ENCODE measurements at places on chromosomes 2 and 18.

- DNase-seq: no peak
Observed at GRCh38 chr2:41847744-41848441, 199.9 kb upstream of the PKDCC start.

GRCh38 chr18:3262234-3263131, 550 bp downstream of the MYL12B start:
- DNase-seq: no peak

DNA sequence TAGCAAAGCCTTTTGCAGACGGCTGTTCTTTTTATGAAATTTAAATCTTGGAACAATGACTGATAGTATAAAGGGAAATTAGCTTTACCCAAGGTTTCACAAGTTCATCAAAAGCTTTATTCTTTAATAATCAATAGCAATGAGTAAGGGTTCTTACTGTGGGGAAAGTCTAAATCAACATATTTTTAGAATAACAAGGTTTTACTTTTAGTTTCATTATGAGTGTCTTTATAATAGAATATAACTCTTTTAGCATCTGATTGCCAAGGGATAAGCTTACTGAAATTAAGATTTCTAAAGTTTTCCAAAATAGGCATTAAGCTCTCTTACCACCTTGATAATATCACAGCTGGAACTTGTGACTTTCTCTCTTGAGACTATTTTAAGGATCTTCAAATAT, 1489.7 kb downstream of the LRP1B start:
- no peak for DNase-seq

DNA sequence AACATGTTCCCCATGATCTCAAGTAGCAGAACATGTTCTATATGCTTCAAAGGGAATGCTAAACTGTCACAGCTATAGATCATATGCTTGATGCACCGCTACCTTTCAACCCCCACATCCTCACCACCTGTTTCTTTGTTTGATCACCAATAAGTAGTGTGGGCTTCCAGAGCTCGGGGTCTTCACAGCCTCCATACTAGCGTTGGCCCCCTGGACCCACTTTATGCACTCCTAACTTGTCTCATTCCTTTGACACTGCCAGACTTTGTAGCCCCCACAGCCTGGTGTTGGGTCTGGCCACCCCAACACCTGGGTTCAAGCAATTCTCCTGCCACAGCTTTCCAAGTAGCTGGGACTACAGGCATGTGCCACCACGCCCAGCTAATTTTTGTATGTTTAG, 11.6 kb upstream of the RBM44 start:
- DNase-seq: no peak

- DNase-seq: no peak
Observed at GRCh38 chr18:22831441-22831904, 101.7 kb upstream of the RBBP8 start.

- no peak for DNase-seq
Observed at GRCh38 chr2:72673279-72673678, 152.6 kb downstream of the EXOC6B start.

DNA sequence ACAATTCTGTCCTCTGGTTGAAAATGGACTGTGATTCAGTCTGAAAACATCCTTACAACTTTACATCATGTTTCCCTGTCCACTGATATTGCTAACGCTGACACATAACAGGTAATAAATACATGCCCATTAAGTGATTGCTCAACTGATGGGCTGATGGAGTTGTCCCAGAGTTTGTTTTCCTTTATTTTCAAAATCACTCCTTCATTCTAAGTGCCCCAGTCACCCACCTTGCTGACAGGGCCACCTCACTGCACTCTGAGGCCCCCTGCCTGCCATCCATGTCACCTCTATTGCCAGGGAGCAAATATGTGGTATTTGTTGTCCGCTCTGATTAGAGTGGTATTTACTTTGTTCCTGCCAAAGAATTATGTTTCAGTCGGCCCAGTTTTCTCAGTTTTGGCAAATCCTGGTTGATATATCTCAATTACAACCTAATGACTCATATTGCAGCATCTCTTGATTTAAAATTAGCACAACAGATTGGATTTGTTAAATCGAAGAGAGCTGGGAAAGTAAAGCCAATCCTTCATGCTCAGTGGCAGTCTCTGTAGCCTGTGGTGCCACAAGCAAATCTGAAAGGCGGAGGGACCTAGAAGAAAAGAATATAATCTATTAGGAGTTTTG, 105.1 kb downstream of the RDH14 start:
- no peak for DNase-seq

- DNase-seq: no peak
Observed at GRCh38 chr18:9096685-9097084, 5.8 kb upstream of the NDUFV2 start.

DNA sequence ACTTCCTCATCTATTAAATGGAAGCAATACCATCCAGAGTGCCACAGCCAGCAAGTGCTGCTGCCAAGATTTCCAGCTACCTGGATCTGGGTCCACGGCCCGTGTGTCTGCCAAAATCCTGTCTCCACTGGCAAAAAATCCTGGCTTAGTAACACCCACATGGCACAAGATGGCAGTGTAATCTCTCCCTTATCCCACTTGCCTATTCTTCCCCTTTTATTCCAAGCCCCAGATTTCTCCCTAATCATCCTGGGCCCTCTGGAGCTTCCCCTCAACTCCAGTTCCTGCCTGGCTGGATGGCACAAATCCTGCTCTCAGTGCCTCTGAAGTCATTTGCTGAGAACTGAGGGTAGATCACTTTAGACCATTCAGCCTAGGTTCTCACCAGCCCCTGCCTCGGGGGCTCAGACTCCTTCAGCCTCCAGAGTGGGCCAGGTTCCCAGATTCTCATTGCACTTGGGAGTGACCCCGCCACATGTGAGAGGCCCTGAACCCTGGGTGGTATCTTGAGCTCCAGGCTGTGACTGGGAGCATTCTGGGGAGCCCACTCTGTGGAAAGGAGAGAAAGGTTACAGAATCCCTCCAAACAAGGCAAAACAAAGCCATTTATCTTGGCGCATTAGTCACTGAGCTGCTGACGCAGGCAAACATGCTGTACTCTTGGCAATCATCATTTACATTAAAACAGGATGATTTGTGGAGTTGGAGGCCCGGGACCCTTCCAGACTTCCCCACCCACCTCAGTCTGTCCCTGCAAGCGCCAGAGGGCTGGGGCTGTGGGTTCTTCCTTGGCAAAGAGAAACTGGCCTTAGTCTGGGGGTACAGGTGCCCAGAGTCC, 325.8 kb downstream of the DYSF start:
- no peak for DNase-seq

DNA sequence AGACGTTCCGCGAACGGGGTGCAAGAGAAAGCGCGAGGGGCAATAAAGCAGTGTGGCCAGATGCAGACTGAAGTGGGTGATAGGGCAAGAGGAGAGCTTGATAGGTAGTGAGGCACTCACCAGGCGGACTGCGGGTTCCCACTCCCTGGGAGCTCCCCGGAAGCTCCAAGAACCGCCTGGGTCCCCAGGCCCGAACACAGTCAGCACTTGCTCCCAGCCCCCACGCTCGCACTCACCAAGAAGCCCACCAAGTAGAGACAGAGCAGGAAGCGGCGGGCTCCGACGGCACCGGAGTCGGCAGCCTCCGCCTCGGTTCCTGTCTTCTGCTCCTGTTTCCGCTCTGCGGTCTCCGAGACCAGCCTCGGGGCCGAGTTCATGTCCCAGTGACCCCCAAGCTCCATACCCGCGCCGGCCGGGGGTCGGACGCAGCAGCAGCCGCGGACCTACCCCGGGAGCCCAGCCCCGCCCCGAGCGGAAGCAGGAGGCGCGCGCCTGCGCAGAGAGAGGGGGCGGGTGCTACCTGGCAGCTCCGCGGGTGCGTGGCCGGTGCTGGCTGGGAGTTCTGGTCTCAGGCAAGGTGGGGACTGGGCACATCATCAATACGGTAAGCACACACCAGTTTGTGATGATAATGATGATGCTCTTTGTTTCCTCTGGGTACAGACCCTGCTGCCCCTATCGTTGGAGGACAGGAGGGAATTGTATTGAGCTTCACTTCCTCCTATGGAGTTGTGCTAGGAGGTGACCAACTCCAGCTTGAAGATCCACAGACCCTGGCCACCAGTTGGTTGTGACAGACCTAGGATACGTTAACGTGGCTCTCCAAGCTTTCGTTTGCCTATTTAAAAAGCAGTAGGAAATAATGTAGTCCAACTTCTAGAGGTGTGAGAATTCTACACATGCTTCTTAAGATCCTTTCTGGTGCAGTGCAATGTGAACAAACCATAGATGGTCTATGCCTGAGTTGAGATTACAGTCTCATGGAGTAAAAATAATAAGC, 25.1 kb upstream of the TMEM182 start:
- peak; percentile 73 for DNase-seq

GRCh38 chr2:238895361-238895882, 47.5 kb downstream of the TWIST2 start:
- no peak for DNase-seq

GRCh38 chr2:205133544-205133943, 548.8 kb upstream of the NRP2 start:
- no peak for DNase-seq

DNA sequence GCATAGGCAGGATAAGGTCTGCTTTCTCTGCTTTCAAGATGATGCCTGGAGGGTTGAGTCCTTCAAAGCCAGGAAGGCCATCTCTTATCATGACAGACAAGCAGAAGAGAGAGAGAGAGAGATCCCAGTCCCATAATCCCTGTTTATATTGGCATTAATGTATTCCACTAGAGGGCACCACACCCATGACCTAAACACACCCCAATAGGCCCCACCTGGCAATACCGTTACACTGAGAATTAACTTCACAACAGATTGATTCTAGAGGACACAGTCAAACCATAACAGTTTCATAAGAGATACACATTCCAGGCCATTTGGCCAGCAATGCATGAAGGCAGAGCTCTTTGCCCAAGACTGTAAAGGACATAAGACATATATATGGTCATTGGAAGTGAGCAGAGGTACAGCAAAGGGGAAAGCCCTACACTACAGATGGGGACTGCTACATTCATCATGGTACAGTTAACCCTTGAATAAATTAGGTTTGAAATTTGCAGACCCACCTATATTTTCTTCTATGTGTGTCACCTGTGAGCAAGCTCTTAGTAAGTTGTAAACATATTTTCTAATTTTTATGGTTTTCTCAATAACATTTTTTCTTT, 1516.1 kb downstream of the RPIA start:
- DNase-seq: no peak

DNA sequence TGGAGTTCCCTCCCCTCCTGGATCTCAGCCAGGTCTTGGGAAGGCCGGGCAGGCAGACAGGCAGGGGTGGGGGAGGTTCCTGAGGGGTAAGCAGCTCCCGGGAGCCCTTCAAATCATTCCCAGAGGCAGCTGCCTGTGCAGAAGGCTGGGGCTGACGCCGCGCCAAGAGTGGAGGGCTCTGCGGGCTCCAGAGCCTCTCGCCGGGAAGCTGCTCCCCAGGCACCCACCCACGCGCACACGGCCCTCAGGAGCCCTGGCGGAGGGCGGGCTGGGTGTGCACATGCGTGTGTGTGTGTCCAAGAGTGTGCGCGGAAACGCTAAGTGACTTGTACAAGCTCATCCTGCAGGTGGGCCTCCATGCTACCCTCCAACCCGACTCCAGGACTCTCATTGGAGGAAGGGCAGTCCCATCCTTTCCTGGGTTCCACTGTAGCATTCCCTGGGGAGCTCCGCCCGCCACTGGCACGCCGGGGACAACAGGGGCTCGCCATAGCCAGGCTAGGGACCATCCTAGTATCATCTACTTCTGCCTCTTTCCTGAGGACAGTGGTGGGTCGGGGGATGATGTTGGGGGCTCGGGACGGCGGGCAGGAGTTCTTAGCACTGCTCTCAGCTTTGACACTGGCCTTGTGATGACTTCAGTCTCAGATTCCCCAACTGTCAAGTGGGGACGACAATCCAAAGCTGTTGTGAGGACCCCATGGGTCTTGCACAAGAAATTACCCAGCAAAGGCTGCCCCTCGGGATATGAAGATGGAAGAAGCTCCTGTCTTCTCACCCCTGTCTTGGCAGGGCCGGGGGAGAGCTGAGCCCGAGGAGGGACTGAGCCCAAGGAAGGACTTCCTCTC, 50.3 kb downstream of the INHBB start:
- peak; percentile 10 for DNase-seq

GRCh38 chr2:188235364-188235763, 56.3 kb upstream of the GULP1 start:
- DNase-seq: no peak

Data from 8988T (cell line).